ENCODE measurements at places on chromosomes 1 and 21.

- peak; percentile 84 for DNase-seq
Observed at GRCh38 chr21:27359141-27359540, 392.3 kb upstream of the ADAMTS5 start.

GRCh38 chr1:8985915-8986813 is 40.1 kb downstream of the SLC2A7 start:
- DNase-seq, result peak; percentile 91

DNA sequence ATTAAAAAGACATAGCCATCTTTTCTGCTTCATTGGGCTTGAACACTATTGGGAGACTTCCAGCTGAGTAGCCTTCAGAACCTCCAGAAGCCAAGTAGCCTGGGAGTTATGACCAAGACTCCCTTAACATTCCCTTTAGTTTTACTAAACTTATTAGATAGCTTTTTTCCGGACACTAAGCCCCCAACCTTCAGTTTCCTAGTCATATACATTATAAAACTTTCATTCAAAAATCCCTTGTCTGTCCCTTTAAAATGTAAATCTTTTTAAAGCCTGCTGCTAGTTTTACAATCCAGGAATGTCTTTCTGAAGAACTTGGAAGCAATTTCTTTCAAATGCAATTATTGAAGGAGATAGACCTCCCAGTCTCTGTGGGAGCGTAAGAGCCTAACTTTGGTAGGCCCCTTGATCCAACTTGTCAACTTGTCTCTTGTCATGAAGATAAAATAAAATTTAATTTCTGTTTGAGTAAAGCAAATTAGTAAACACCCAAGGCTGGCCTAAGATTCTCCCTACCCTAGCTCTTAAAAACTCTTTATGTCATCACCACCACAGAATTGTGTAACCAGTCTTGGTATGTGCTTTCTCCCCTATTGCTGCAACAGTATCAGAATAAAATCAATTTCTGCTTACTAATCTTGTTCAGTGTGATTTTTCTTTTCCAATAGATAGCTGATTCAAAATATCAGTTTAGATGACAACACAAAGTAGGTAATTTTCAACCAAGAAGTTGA is 796.2 kb downstream of the PLA2G4A start:
- peak; percentile 8 for DNase-seq

DNA sequence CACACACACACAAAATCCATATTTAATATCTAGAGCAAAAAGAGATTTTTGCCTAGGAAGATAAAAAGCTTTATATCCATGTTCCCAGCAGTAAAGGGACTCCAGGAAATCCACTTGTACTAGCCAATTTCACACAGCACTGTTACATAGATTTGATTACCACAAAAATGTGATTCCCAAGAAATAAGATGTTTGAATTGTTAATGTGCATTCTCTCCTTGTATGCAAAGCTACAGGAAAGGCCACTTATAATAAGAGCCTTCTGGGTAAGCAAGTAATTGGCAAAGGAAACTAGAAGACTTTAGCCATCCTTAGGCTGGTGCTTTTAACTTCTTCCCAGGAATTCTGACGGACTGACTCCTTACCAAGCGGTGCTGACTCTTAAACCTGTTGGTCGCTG is 89.3 kb downstream of the LBR start:
- DNase-seq, result no peak

DNA sequence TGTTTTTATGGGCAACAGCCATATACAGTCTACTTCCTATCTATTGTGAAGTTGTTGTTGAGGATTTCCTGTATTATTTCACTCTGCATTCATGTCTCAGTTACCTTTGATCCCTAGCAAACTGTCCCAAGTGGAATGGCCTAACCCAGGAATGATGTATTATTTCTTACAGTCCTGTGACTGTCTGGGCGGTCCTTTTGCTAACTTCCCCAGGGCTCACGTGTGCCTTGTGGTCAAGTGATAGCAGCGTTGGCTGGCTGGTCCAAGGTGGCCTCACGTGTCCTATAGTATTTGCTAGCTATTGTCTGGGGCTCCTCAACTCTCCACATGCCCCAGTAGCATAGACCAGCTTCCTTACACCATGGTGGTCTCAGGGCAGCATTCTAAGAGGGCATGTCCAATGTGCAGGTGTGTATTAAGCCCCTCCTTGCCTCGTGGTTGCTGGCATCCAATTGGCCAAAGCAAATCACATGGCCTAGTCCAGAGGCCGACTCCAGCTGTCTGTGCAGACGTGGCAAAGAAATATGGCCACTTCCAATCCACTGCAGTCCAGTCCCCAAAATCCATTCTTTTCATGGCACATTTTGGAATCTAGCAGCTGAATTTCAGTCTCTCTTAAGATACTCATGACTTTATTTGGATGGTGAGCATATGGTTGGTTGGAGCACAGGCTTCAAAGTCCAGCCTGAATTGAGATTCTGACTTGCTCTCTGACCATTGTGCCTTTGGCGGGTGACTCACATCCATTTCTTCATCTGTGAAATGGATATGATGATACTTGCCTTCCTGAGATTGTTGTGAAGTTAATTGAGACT is 94.1 kb downstream of the GALNT2 start:
- DNase-seq, result no peak

Data from fibroblast of skin of abdomen (primary cell).